ENCODE measurements at places on chromosomes 13 and 19.

DNA sequence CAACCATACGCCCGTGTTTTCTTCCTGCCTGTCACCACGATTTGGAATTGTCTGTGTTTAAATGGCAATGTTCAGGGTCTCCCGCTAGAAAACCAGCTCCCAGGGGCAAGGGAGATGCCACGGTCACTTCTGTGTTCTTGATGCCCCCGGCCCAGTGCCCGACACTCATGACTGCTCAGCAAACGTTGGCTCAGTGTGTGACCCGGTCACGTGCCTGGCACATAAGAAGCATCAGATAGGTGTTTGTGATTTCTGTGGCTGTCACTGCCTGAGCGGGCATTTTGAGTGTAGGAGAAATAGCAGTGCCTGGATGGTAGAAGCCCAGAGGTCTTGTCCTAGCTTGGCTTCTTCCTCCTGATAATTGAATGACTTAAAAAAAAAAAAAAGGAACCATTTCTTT lies 15.5 kb downstream of the HDGFL2 start:
- DNase-seq, result no peak

DNA sequence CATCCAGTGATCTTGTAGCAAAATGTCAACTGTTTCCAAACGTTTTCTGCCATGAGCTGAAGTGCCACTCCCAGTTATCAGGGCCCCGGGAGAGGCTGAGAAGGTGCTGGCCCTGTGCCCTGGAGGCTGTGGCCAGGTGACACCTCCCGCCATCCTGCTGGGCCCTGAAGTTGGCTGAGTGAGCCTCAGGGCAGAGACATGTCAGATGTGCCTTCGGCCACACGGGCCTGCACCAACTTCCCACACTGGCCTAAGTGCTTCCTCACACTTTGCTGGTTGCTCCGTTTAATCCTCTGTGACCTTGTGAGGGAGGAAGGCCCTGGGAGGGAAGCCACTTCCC lies 4.8 kb downstream of the ADPRHL1 start:
- DNase-seq, result no peak

DNA sequence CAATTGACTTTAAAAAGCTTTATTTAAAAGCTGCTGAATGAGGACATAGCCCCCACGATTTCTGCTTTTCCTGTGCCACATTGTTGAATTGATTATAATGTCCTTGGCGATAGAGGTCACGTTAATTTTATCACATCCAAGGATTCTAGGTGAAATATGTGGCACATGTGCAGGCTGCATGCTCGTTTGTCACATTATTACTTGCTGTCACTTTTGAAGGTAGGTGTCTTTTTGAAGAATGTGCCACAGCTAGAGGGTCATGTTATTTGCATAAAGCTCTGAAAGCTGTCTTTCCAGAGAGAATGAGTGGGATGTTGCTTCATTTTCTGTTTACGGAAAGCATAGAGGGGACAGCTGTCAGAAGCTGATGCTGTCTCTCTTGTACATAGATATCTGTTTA lies 927.6 kb upstream of the ATXN8OS start:
- DNase-seq, result no peak

- no peak for DNase-seq
These were observed 324.4 kb downstream of the LMO7 start for GRCh38 chr13:75960538-75960994.

- DNase-seq, result no peak
These were observed 989 bp upstream of the SSC5D start for GRCh38 chr19:55486971-55487923.

GRCh38 chr13:27401210-27401609 lies 23.2 kb upstream of the GTF3A start:
- no peak for DNase-seq

- no peak for DNase-seq
These were observed 23.3 kb downstream of the IL12RB1 start for GRCh38 chr19:18063463-18063862.

DNA sequence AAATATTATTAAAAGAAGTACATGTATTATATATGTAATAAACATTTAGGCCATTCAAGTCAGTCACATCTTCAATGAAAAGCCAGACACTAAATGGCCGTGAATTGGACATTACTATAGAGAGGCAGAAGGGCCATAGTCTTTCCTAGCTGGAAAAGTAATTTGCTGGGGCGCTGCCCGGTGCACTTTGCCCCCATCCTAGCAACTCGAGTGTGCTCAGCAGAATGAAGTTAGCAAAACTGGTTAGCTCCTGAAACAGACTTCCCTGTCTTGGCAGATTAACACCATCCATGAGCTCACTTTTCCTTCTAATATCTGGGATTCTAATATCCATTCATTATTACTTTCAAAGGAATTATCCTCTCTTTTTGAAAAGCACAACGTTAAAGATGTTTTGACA lies 2.8 kb upstream of the SPRYD7 start:
- DNase-seq, result peak; percentile 42

- DNase-seq, result no peak
These were observed 58.1 kb downstream of the ZNF536 start for GRCh38 chr19:30430206-30430734.

All from HuH-7 (cell line).